ENCODE measurements at places on chromosomes 5 and 9.

- DNase-seq: no peak
Measured at GRCh38 chr9:79688363-79688762, 116.6 kb downstream of the TLE4 start.

GRCh38 chr9:72440992-72441847 lies 76.2 kb upstream of the ZFAND5 start:
- DNase-seq: no peak

- DNase-seq: no peak
Measured at GRCh38 chr5:89695371-89695770, 714.2 kb downstream of the CETN3 start.

DNA sequence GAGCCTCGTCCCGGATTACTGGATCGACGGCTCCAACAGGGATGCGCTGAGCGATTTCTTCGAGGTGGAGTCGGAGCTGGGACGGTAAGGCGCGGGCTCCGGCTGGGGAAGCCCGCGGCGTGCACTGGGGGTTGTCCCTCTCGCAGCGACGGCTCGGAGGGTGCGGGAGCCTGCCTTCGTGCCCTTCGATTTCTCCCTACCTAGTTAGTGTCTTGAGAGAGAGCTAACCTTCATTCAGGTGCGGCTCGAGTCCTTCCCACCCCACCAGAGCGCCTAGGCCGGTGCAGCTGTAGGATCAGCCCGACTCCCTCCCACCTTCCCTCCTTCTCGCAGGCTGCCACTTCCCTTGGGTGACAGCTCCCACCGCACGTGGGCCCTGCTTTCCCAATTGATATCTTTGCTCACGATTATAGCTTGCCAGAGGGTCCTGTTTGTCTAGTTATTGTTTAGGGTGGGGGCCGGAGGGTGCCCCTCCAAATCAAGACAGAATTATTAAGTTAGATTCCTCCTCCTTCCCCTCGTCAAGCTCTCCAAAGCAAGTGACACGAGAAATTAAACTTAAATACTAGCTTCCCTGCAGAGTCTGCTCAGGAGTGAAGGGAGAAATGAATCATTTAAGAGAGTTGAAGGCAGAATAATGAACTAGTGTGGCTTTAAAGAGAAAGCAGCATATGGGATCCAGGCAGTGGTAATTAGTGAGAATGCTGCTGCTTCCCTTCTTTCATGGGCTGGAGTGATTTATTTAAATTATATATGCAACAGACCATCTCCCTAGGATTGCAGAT lies 569 bp downstream of the CAMK4 start:
- DNase-seq: no peak

- no peak for DNase-seq
Measured at GRCh38 chr5:130102375-130102774, 198.1 kb downstream of the CHSY3 start.

GRCh38 chr5:130110328-130110727 lies 206.1 kb downstream of the CHSY3 start:
- no peak for DNase-seq

- no peak for DNase-seq
Measured at GRCh38 chr5:154627698-154628678, 127.2 kb upstream of the LARP1 start.

- DNase-seq: no peak
Measured at GRCh38 chr5:66904189-66904588, 292.4 kb downstream of the CD180 start.

DNA sequence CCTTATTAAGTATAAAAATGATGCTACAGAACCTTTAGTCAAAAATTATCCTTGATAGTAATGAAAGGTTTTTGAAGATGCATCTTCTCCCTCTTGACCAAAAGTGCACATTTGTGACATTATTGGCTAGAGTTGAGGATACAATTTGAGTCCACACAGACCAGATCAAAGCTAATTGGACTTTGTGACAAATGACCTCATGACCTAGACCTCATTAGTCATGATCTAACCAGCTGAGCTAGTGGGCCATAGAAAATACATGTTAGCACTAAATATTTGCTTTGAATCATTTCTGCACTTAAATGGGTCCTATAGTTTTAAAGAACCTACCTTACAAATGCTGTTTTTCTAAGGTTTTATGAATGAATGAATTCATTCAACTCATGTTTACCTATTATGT lies 182.1 kb downstream of the RFX3 start:
- no peak for DNase-seq

DNA sequence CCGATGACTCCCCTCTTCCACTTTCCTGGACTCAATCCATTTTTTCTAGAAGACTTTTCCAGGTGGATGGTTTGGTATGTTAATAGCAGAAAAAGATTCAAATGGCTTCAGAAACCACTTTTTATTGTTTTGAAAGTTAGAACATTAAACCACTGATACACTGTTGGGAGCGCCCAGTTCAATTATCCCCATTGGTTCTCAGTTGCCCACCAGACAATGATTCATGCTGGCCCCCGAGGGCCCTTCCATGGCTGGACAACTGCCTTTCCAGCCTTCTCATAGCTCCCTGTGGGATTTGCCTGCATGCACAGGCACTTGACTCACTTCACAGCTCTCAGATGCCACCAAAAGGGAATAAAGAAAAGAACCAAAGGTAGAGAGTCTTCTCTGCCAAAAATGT lies 21.3 kb upstream of the ANKRD34B start:
- no peak for DNase-seq

DNA sequence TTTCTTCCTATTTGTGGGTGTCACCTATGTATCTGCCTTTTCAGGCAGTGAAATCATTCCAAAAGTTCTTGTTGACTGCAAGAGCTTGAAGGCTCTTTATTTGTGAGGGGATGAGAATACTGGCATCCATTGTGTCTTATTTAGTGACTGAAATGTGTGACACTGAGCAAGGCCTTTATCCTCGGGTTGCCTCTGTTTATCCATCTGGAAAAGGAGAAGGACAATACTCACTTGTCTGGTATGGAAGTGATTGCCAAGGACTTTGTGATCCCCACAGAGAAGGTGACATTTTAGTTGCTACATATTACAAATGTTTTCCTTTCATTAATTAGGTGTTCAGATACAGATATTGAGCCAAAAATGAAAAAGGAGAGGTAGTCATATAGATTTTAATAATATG lies 80.2 kb downstream of the ARRDC3 start:
- DNase-seq: no peak

DNA sequence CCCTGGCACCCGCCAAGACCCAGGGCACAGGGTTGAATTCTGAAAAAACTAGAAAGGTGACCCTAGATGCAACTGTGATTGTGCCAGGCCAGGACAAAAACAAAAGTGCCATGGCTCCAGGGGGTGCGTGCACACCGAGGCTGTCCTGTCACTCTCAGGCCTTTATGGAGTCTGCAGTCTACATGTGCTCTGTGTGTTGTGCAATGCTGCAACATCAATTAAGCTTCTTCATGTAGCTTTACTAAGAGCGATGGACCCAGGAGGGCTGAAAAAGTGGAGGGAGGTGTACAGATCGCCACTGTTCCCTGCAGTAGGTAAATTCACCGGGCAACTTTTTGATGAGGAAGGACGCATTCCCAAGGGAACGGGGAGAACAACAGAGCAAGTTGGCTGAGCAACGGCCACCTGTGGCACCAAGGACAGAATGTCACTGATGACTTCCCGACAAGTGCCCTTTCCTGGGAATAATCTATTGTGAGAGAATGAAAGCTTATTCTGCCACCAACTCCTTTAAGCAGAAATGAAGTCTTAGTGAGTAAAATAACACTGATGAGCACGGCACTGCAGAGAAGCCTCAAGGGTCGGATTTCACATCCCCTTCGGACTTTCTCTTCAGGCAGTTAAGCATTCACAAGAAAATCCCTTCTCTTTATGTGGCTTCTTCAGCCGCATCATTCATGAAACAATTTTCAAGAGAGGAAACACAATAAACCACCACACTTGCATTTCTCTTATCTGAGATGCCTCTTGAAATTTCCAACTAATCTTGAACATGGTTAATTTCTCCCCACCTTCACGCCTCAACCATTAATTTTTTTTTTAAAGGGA lies 149.6 kb downstream of the DROSHA start:
- no peak for DNase-seq

Data from activated CD8-positive, alpha-beta memory T cell treated with anti-CD3 and anti-CD28 coated beads, Interleukin-2, amount 50 U/mL, for 48 hours (primary cell).